ENCODE measurements at places on chromosomes 16 and 17. TPM values are rescaled to one million over a fixed set of nuclear protein-coding genes. Genes with fewer than 3 reads are reported as not detected.

DNA sequence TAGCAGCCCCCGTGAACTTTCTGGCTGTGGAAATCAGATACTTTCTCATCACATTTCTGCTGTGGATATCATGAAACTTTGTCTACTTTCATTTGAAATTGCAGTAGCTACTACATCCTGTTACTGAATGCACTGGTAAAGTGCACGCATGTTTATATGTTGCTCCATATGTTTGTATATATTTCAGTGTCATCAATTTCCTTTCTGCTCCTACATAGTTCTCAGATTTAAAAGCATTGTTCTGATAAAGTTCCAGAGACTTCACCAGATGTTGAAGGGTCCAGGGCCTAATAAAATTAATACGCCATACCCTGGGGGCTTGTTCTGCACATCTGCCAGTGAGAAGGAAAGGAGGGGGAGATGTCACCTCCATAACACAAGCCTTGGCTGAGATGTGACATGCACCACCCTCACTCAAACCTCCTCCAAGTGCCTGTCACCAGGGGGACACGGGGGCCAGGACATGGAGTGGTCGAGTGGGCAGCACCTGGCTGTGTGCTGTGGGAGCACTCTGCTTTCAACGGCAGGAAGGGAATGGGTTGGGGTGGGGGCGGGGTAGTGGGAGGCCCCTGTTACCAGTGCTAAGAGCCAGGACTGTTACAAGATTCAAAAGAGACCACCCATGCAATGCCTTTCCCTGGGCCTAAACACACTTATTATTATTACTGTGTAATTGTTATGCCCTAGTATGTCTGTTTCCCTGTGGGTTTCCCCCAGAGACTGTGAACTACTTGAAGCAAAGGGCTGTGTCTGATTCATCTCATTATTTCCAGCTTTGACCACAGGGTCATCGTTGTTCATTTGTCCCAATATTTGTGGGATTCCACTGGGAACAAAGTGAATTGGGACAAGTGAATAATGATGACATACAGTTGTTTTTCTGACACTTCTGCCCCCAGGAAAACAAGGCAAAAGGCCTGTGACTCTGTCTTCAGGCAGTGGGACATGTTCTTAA lies 193.4 kb downstream of the FOXL1 start:
- no peak overlapping the region for H3K4me3 ChIP-seq
- H3K27ac ChIP-seq = no peak overlapping the region

GRCh38 chr17:67212231-67212630 lies 32.8 kb downstream of the HELZ start:
- peaks cover 6% of the 10 kb centered on the region for H3K4me1 ChIP-seq
- no peak for DNase-seq
- H3K27ac ChIP-seq = no peak overlapping the region
- no peaks in the 10 kb centered on the region for H3K27me3 ChIP-seq
- no peak overlapping the region for H3K4me3 ChIP-seq
- H3K36me3 ChIP-seq = peaks cover 27% of the 10 kb centered on the region

- peak; percentile 82 for DNase-seq
- no peaks in the 10 kb centered on the region for H3K36me3 ChIP-seq
- peak overlapping the region; percentile 61 for H3K4me3 ChIP-seq
Observed at GRCh38 chr16:31487720-31488467, 5.0 kb downstream of the SLC5A2 start.

- H3K36me3 ChIP-seq = peaks cover 11% of the 10 kb centered on the region
- no peaks in the 10 kb centered on the region for H3K27me3 ChIP-seq
- no peak for DNase-seq
- no peaks in the 10 kb centered on the region for H3K4me1 ChIP-seq
Observed at GRCh38 chr16:69270395-69270794, 40.8 kb upstream of the VPS4A start.

The G6PC1 gene
- not detected for total RNA-seq

The FN3K gene
- 8.1 TPM for total RNA-seq

Data from CD4-positive, alpha-beta memory T cell (primary cell).